ENCODE measurements at places on chromosomes 1 and 21.
A peak's percentile ranks its signal among the peaks of the same experiment; 100 is the strongest.

- DNase-seq, result no peak
These were observed 178.4 kb upstream of the SPAG17 start for GRCh38 chr1:118363396-118363795.

- DNase-seq, result no peak
These were observed 55.2 kb downstream of the RNF187 start for GRCh38 chr1:228542376-228542775.

DNA sequence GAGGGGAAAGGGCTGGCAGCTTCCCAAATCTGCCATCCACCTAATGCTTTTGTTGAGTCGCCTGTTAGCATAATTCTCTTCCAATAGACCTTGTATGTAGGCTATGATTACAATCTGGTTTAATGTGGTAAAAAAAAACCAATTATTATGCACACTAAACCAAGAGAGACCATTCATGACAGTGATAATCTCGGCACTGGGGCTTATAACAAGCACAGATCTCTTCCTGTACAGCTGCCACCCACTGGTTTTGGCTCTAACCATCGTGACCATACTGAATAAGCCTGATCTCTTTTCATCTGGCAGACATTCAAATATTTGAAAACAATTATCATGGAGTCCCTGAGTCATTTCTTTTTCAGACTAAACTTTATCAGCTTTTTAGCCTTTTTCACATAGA lies 12.0 kb upstream of the SYT14 start:
- DNase-seq, result peak; percentile 76

GRCh38 chr1:10057796-10058195 lies 25.0 kb downstream of the UBE4B start:
- no peak for DNase-seq

GRCh38 chr1:202233171-202233570 lies 39.6 kb downstream of the LGR6 start:
- no peak for DNase-seq

- no peak for DNase-seq
These were observed 10.1 kb downstream of the EIF2B3 start for GRCh38 chr1:44976252-44976651.

- no peak for DNase-seq
These were observed 190.5 kb downstream of the GABPA start for GRCh38 chr21:25925064-25925800.

- no peak for DNase-seq
These were observed 104.3 kb upstream of the KRTAP19-8 start for GRCh38 chr21:31142600-31142999.

DNA sequence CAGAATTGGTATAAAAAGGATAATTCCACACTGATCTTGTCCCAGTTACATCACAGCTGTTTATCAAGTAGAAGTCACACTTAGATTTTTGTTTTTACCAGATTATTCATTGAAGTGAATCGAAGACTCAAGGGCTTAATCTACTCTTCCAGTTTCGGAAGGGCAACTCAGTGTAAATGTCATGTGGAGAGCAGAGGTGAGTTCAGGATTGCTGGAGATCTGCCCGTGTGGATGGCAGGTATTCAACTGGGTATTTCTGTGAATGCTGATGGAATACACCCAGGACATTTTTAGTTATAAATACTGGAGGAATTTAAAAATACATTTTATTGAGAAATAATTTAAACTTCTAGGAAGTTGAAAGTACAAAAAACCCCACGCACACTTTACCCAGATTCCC lies 19.4 kb downstream of the CC2D1B start:
- no peak for DNase-seq

Data from NCI-H1930 (cell line).